ENCODE measurements at places on chromosomes 16 and 17.

DNA sequence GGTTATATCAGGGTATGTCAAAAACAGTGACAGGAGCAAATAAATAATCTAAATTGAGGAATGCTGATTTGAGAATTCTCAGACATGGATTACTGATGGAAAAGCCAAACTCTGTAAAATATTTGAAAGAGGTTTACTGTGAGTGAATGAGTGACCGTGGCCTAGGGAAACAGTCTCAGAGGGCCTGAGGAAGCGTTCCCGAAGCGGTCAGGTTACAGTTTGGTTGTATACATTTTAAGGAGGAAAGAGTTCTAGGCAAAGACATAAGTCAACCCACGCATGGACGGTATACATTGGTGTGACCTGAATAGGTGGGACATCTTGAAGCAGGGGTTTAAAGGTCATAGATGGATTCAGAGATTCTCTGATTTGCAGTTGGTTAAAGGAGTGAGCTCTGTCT is 771.7 kb downstream of the KCNJ18 start:
- no peak for DNase-seq

DNA sequence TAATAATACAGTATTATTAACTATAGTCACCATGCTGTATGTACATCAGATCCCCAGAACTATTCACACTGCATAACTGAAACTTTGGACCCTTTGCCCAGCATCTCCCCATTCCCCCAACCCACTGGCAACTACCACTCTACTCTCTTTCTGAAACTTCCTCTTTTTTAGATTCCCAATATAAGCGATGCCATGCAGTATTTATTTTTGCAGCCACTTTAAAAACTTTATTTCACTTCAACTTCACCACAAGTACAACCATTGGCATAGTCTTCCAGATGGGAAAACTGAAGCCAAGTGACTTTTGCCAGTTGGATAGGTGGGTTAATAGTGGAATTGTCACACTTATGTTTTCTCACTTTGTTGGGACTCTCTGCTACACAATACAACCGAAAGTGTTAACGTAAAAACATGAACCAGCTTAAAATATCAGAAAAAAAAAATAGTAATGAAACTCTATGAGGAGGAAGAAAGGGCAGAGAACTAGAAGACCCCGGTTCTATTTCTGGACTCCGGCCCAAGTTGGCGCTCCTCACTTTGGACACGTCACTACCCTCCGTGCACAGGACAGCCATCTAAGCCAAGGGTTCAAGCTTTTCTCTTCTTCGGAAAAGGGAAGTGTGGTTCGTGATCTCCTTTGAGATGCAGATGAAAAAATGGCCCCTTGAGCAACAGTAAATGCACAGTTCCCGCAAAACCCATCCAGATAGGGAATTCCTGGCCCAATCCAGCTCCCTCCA is 743 bp downstream of the SHCBP1 start:
- no peak for DNase-seq

GRCh38 chr16:54040480-54040879 is 246.1 kb downstream of the IRX3 start:
- DNase-seq: no peak

- no peak for DNase-seq
These were observed 25.5 kb upstream of the SNN start for GRCh38 chr16:11642765-11643116.

DNA sequence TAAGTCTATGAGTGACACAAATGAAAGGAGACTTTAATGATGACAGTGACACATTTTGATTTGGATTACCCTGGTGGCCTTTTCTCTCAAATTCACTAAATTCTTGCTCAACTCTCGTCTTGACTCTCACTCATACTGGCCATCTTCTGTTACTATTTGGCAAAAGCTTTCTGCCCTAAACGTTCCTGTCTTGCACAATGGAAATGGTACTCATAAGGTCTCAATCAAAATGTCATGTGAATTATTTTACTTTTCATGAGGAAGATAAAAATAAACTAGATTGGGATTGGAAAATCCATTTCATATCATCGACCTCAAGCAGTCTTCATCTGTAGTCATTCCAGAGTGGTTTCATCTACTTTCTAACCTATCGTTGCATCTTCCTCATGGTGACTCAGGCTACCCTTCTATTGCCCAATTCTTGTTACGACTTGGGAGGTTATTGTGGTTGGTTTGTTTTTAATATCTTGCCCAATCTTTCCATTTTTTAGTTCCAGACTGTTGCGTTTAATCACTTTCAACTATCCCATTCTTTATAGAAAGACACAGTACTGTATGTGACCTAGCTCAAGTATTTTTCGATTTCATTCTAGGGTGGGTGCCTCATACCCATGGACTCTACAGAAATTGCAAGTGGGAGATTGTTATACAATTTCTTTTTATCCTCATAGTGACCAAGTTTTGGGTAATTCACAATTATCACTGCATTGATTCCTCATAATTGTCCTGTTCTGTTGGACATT is 317.2 kb upstream of the KCNJ16 start:
- no peak for DNase-seq

- no peak for DNase-seq
These were observed 32.2 kb upstream of the IL21R start for GRCh38 chr16:27369806-27370205.

- DNase-seq: no peak
These were observed 140.1 kb downstream of the CLEC16A start for GRCh38 chr16:11084484-11084875.

GRCh38 chr17:59094861-59095530 is 11.7 kb downstream of the TRIM37 start:
- DNase-seq: no peak

DNA sequence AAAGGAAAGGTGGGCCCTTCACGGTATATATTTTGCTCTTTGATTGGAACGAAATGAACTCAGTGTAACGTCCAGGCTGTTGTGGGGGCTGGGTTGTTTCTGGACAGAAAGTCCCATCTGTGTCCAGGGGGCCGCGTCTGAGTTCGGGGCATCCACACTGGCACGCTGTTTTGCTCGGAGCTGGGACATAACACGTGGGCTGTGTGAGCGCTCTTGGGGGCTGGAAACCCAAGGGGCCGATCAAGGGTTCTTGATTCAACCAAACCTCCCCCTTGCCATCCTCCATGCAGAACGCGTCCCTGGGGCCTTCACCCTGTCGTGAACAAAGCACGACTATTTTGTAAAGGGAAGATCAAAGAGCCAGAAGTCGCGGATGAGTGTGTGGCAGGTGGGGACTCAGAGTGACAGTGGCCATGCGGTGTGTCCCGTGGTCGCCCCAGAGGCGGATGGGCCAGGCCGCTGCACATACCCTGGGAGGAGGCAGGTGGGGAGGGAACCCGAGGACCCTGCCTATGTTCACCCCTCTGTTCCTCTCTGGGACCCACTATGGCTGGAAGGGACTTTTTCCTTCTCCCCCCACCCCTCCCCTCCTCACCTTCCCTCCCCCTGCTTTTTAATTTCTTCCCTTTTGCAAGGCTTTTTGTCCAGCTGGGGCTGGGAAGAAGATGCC is 387.2 kb downstream of the SEC14L1 start:
- no peak for DNase-seq

- DNase-seq: peak; percentile 14
These were observed 1.0 kb downstream of the PER1 start for GRCh38 chr17:8151120-8151640.

- DNase-seq: peak; percentile 29
These were observed 4.5 kb upstream of the UNC13D start for GRCh38 chr17:75848523-75849278.

GRCh38 chr16:82900559-82900958 is 273.8 kb downstream of the CDH13 start:
- DNase-seq: no peak
